ENCODE measurements at places on chromosomes 1 and 21.

- no peak for DNase-seq
Measured at GRCh38 chr1:31801458-31801857, 14.4 kb downstream of the SPOCD1 start.

DNA sequence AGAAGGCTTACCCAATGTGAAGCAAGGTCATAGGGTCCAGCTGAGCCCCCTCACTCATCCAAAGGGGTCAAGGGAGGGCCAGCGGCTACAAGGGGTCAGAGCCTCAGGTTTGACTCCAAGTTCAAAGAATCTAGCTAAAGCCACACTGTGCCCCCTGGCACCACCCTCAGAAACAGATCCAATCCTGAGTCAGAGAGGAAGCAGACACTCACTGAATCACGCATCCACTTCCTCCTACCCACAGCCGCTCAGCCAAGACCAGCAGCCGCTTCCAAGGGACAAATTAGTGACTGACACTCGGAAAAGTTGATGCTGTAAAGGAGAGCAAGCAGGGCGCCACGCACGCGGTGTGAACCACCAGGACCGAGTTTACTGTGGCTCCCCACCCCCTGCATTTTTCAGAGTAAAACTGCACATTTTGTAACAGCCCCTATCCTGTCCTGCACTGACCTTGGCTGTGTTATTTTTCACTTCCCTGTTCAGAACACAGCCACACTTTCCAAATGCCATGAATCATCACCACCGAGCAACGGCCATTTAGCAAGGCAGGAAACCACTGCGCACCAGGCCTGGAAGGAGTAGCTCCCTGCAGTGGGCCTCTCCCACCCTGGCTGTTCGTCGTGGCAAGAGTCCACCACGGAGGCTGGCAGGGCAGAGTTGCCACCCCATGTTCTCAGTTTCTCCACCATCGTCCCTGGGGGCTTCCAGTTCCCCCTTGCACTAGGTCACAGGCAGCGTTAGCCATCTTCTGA, 147.8 kb downstream of the TOMM20 start:
- peak; percentile 47 for DNase-seq

DNA sequence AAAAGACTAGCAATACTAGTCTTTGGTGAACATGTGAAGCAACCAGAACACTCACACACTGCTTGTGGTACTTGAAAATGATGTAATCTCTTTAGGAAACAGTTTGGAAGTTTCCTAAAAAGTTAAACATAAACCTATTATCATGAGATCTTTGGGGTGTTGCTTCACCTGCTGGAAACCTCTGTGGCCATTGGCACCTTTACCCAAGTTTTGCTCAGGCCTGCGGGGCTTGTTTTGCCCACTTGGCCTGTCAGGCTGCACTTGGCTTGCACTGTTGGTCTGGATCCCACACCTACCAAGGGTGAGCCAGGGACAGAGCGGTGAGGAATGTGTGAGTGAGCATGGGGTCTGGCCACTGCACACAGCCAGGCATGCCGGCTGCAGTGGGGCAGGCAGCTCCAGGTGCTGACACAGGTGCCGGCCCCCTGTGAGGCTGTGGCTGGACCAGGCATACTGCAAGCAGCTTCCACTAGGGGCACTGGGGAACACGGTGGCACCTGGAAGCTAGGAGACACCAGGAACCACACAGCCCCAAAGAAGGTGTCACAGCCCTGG, 14.4 kb upstream of the FNBP1L start:
- DNase-seq: no peak

DNA sequence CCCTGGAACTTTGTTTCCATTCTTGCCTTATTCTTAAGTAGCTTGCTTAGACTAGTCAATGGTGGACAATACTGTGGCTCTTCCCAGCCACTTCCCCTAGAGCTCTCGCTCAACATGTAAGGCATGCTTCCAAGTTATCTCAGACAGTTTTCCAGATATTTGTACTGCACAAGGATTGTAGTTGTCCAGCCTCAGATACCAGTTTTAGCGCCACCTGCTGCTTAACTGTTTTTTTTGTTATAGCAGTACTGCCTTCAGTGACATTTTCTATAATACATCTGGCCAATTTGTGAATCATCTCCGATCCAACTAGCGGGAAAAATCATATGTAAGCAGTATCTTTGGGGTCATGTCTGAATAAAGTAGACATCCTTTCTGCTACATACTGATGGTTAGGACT, 346.7 kb upstream of the ADGRL4 start:
- no peak for DNase-seq

GRCh38 chr1:167694691-167695090, 27.1 kb upstream of the MPZL1 start:
- no peak for DNase-seq

GRCh38 chr1:234712891-234713305, 102.9 kb upstream of the IRF2BP2 start:
- DNase-seq: no peak

DNA sequence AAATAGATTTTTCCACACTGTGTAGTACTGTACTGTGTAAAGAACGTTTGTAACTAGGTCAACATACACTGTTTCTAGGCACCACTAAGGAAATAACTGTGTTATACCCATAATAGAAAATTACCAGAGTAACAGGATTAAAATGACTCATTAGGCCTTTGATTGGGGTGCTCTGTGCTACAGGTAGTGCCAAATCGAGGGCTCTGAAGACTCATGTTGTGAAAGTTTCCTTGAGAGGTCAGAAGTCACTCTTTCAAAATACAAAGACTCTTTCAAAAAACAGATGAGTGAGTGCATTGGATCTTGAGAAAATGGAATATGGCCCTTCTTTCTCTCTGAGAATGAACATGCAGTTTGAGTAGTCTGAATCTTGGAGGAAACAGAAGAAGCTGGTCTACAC, 143.0 kb downstream of the MRPL39 start:
- DNase-seq: no peak

GRCh38 chr1:87686136-87686495, 357.4 kb downstream of the LMO4 start:
- DNase-seq: no peak

GRCh38 chr1:240114222-240114621, 22.5 kb downstream of the FMN2 start:
- DNase-seq: no peak

- no peak for DNase-seq
Measured at GRCh38 chr1:232988572-232989040, 38.2 kb downstream of the NTPCR start.

DNA sequence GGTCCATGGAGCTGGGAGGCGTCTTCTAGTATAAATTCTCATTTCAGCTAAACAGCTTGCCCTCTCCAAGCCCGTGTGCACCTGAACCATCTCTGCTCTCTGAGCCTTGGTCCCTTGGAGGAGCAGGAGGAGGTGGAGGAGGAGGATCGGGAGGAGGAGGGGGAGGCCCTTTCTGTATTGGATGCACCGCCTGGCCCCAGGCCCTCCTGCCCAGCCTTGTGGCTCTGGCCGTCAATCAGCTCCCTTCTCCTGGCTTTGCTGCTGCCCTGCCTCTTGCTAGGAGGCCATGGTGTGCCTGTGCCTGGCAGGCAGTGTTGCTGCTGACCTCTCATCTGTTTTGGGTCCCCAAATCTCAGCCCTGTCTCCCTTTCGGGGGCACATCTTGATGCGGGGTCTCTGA, 9.0 kb downstream of the COL18A1 start:
- DNase-seq: no peak

DNA sequence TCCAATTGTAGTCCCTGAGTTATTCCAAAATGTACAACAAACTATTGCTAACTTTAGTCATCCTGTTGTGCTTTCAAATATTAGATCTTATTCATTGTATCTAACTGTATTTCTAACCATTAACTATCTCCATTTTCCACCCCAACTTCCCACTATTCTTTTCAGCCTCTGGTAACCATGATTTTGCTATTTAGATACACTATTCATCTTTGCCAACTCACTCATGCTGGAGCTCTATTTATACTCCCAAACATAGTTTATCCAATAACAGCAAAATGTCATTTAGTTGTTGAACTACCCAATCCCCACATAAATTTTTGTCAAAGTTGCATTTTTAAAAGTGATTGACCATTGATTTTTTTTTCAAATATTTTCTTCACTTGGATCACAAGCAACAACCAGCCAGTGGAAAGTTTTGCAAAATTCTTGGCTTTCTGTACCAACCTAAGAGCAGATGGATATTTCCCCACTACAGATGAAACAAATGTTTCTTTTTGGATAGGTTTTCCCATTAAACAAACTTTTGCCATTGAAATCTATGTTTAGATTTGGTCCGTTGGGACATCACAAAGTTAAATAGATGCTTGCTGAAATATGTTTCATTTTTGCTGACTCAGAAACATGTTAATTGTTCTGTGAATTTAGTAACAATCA, 866.0 kb downstream of the LTN1 start:
- DNase-seq: no peak

DNA sequence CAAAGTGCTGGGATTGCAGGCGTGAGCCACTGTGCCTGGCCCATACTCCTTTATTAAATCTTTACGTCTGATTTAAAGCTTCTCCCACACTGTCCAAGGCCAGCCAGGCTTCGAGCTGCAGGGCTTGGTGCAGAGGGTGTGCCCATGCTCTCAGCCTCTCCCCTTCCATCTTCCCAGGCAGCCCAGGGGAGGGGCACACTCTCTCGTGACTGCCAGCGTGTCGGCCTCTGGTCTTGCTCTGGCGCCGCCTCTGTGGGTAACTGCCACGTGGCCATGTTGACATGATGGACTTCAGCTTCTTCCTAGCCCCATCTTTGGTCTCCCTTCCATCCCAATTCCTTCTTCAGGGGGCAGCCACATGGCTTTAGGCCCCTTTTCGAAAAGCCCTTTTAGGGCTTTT, 4.7 kb downstream of the GPR137B start:
- DNase-seq: no peak

- no peak for DNase-seq
Measured at GRCh38 chr1:171645553-171646248, 6.8 kb downstream of the MYOC start.

- no peak for DNase-seq
Measured at GRCh38 chr1:185966471-185966870, 232.3 kb downstream of the HMCN1 start.

- no peak for DNase-seq
Measured at GRCh38 chr1:66648901-66649595, 103.2 kb upstream of the DYNLT5 start.

DNA sequence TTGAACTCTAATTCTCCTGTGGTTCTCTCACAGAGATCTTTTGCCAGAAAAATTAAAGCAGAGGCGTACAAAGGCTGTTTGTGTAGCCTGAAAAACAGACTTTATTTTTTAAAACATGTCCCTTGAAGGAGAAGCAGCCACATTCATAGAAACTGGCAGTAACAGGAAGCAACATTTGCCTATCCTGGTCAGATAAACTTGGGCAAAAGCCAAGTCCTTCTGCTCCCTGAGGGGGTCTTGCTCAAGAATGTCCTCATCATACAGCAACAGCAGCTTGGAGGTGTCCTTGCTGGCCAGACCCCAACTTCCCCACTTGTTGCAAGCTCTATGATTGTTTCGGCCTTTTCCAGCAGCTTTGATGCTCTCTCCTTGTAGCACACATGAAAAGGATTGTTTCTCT, 36.3 kb downstream of the MSTO1 start:
- DNase-seq: no peak

DNA sequence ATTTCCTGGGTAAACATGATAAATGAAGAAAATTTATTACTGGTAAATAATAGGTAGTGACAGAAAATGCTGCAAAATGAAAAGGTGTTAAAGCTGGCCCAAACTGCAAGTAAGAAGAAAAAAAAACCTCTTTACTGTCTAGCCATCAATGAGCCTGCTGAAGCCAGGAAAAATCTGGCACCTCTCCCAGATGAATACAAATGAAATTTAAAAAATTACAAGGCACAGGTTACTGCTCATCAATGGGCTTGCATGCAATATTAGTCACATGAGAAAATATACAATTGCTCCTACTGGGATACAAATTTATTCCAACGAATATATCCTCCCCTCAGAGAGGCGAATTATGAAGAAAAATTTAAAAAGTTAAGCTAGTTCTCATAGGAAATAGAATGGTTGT, 1422.5 kb downstream of the KCNT2 start:
- no peak for DNase-seq

DNA sequence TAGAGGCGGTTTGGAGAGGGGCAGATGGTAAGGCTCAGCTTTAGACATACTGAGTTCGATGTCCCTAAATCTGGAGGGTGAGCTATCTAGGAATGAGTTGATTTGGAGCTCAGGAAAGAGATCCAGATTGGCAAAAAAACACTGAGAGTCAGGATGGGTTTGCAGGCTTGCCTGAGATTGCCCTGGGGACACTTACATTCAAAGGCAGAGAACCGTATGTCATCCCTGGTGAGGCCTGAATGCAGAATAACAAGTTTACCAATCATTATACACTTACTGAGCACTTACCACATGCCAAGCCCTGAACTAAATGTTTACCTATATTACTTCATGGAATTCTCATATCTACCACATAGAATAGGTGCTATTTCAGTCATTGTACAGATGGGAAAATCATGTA, 27.5 kb downstream of the TFAP2E start:
- DNase-seq: no peak

DNA sequence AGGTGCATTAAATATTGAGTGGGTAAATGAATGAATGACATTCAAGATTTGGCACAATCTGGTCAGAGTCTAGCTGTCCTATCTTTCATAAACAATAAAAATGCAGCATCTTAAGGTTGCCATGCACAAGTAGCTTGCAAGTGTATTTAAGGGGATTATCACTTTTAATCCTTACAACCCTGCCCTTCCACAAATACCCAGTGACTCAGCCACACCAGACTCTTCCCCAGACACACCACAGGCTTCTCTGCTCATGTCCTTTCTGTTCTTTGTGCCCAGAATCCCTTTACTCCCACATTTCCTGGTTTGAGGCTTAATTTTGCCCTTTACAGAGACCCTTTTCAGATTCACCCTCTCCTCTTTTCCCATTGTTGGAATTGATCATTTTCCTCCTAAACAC, 59.8 kb downstream of the KIRREL1 start:
- no peak for DNase-seq

GRCh38 chr1:3650248-3651025, 534 bp upstream of the WRAP73 start:
- DNase-seq: no peak

GRCh38 chr1:215749414-215749813, 182.3 kb downstream of the KCTD3 start:
- peak; percentile 20 for DNase-seq

- DNase-seq: no peak
Measured at GRCh38 chr1:97340951-97341350, 579.9 kb downstream of the DPYD start.

DNA sequence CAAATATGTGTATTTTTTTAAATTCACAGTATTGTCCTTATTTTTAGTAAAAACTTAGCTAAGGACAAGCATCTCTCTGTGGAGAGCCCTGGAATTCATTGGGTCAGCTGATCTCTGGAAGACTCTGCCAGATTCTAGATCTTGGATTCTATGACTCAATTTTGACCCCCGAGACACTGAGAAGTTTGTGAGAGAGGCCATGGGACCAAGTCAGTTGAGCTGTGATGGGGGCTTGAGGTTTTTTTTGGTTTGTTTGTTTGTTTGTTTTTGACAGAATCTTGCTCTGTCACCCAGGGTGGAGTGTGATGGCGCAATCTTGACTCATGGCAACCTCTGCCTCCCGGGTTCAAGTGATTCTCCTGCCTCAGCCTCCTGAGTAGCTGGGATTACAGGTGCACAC, 13.5 kb downstream of the SHISA4 start:
- no peak for DNase-seq

- DNase-seq: no peak
Measured at GRCh38 chr1:69914976-69915765, 290.2 kb downstream of the LRRC40 start.

GRCh38 chr1:221868593-221869303, 126.9 kb upstream of the DUSP10 start:
- no peak for DNase-seq
